ENCODE measurements at places on chromosomes 3 and 15.

DNA sequence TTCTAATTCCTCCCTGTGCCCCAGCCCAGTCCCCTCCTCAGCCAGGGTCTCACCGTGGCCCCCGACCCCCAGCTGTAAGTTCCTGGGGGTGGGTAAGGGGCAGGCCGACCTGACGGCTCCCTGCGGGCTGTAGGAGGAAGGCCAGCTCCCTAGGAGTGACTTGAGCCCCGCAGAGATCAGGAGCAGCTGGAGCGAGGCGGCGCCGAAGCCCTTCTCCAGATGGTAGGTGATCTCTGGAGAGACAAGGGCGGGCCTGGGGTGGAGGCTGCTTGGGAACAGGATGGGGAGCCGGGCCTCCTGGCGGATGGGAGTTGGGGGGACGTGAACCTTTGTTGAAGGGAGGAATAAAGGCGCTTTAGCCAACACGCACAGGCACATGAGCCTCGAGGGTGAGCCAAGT is 4.2 kb downstream of the SLC28A1 start:
- no peak for DNase-seq

DNA sequence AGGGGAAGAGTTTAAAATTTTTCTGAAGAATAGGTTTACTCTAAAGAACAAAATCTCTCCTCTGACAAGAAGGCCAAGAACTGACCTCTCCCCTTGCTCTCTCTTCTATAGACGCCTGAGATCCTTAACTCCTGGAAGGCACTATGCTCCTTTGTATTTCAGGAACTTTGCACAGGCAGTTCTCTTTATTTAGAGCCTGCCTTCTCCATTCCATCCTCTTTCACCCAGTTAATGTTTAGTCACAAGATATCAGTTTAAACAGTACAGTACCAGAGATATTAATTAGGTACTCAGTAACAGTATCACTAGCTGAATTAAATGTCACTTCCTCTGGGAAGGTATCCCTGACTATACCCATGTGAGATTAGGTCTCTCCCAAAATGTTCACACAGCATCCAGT is 33.5 kb downstream of the HERC1 start:
- DNase-seq, result no peak

- no peak for DNase-seq
Observed at GRCh38 chr3:42876401-42876800, 722 bp upstream of the CYP8B1 start.

- no peak for DNase-seq
Observed at GRCh38 chr3:49803465-49804140, 542 bp downstream of the INKA1 start.

DNA sequence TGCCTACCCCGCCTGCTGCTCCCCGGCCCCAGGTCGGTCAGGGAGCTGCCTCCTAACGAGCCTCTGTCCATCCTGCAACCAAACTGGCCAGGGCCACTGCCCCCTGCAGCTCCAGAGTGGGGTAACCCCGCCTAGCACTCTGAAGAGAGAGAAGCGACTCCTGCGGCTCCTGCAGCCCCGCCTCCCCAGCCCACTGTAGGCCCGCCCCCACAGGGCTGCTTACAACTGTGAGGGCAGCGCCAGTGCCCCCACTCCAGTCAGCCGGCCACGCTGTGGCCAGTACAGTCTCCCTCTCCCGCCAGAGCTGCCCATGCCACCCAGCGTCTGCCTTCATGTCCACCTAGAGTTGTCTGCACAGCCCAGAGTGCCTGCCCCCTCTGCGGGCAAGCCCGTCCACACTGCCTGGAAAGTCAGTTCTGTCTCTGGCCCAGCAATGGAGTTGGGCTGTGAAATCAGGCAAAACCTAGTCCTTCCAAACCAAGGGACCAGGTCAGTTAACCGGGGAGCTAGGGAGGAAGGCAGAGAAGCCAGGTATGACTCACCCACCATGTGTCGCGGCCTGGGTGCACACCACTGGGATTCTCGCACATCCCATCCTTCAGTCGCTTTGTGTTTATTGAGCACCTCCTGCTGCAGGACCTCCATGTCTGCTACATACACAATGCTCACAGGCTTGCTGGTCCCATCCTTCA is 2.4 kb downstream of the UCN2 start:
- peak; percentile 90 for DNase-seq

DNA sequence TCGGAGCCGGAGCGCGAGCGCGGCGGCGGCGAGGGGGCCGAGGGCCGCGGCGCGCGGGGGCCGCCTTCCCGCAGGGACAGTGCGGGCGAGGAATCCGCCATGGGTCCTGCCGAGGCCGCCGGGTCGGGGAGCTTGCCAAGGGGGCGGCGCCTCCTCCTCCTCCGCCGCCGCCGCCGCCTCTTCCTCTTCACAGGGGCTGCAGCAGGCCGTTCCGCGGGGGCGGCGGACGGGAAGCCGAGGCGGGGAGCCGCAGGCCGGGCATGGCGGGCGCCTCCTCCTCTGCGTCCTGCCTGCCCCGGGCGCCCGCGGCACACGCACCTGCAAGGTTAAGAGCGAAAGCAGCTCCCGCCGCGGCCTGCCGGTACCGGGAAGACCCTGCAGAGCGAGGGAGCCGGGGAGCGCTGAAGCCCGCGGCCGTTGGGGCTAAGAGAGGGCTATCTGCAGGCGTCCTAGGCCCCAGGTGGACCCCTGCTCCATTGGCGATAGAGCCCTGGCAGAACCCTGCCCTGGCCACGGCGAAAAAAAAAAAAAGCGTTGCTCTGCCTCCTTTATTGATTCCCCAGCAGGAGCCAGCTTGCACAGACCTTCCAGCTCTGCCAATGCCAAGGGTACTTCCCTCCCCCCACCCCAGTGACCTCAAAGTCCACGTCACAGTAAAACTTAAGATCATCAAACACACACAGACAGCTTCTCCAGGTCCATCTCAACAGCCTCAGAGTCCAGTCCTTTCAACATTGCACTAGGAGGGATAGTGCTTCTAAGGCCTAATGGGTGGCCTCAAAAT is at the start of gene LYSMD2:
Gene LYSMD2, minus strand, starts transcription at position 134 of the 784 bp plus-strand sequence. Its CDS starts 33 bp downstream, at position 101.
- DNase-seq, result peak; percentile 51

DNA sequence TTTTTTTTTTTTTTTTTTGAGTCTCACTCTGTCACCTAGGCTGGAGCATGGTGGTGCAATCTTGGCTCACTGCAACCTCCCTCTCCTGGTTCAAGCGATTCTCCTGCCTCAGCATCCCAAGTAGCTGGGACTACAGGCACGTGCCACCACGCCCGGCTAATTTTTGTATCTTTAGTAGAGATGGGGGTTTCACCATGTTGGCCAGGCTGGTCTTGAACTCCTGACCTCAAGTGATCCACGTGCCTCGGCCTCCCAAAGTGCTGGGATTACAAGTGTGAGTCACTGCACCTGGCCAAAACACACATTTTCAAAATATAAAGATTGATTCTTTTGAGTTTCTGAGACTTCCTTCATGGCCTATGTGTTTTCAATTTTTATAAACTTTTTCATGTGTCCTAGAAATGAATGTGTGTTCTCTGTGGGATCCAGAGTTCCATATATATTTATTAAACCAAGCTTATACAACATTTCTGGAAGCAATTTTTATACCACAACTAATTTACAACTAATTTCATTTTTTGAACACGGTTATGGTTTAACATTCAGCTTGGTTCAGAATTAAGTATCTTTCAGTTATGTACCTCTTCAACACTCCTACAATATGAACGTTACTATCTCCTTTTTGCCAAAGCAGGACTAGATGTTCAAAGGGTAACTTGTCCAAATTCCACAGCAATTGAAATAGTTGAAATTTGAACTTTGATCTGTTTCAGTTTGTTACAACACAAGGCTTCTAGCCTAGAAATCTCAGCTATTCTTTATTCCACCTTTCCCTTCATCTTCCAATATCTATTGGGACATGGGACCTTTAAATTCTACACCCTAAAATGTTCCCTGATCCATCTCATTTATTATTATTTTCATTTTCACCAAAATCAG is 1.5 kb downstream of the ACAD11 start:
- DNase-seq, result no peak

DNA sequence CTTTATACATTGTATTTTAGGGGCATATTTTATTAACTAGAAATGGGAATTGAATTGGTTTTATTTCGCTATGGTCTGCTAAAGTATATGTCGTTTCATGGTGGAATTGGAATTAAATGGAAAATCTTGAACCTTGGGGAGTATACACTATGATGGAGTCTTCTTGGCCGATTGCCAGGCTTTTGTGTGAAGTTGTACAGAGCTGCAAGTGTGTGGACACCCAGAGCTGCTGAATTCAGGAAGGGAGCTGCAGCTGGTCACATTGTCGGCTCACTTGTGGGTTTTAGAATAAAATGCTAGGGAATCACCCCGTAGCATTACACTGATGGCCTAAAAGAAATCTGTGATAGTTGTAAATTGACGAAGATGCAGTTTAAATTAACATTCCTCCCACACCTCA is 35.1 kb downstream of the USP3 start:
- no peak for DNase-seq

DNA sequence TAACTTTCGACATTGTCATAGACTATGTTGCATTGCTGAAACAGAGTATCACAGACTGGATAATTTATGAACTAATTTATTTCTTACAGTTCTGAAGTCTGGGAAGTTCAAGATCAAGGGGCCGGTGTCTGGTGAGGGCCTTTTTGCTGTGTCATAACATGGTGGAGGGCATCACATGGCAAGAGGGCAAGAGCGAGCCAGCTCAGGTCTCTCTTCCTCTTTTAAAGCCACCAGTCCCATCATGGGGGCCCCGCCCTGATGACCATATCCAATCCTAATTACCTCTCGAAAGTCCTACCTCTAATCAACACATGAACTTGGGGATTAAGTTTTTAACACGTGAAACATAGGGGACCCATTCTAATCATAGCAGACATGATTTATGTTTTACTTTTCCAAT is 33.5 kb upstream of the DCUN1D1 start:
- no peak for DNase-seq

- DNase-seq, result no peak
Observed at GRCh38 chr3:72141264-72141663, 356.3 kb upstream of the PROK2 start.

DNA sequence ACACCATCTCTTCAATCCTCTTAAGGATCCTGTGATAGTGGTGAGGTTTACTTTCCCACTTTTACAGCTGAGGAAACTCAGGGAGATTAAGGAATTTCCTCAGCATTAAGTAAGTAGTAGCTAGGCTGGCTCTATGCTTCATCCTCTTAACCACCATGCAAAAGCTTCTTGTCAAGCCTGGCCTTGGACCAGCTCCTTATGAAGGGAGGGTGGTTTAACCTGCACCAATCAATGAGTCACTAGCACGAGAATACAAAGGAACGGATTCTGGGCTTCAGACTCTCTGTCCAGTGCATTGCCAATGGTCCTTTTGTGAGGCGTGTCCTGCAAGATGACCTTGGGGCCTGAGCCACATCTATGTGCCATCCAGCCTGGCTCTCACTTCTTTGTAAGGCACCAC is 202.0 kb upstream of the CFAP20DC start:
- DNase-seq, result no peak

- DNase-seq, result no peak
Observed at GRCh38 chr15:28921336-28921735, 35.6 kb downstream of the APBA2 start.

GRCh38 chr15:101390060-101390459 is 95.0 kb upstream of the SNRPA1 start:
- no peak for DNase-seq

- DNase-seq, result peak; percentile 52
Observed at GRCh38 chr3:142963516-142964448, at the start of gene PAQR9. TSS of gene PAQR9 (minus strand) at chr3:142963674. CDS start at chr3:142963336, 338 bp downstream.

All from ACHN (cell line).